ENCODE measurements at places on chromosomes 12 and 14.

- no peak for DNase-seq
Measured at GRCh38 chr14:59500732-59501131, 16.4 kb downstream of the JKAMP start.

DNA sequence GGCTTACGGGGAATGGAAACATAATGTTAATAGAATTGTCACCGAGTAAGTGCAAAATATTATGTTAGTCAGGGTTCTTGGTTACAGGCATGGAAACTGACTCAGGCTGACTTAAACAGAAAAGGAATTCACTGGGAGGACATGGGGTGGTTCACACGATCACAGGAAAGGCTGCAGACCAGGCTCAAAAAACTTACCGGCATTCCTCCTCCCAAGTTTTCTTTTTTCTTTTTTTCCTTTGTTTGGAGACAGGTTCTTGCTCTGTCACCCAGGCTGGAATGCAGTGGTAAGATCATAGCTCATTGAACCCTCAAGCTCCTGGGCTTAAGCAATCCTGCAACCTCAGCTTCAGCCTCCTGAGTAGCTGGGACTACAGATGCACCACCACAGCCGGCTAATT, 11.9 kb upstream of the UBE2N start:
- DNase-seq = no peak

- no peak for DNase-seq
Measured at GRCh38 chr12:25585662-25586061, 32.6 kb upstream of the LMNTD1 start.

DNA sequence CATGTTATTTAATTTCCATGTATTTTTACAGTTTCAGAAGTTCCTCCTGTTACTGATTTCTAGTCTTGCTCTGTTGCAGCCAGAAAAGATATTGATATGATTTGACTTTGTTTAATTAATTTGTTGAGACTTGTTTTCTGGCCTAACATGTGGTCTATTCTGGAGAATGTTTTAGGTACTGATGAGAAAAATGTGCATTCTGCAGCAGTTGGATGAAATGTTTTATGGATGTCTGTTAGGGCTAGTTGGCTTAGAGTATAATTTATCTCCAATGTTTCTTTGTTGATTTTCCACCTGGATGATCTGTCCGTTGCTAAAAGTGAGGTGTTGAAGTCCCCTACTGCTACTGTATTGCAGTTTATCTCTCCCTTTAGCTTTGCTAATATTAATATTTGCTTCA, 54.4 kb downstream of the GPR137C start:
- DNase-seq = no peak

DNA sequence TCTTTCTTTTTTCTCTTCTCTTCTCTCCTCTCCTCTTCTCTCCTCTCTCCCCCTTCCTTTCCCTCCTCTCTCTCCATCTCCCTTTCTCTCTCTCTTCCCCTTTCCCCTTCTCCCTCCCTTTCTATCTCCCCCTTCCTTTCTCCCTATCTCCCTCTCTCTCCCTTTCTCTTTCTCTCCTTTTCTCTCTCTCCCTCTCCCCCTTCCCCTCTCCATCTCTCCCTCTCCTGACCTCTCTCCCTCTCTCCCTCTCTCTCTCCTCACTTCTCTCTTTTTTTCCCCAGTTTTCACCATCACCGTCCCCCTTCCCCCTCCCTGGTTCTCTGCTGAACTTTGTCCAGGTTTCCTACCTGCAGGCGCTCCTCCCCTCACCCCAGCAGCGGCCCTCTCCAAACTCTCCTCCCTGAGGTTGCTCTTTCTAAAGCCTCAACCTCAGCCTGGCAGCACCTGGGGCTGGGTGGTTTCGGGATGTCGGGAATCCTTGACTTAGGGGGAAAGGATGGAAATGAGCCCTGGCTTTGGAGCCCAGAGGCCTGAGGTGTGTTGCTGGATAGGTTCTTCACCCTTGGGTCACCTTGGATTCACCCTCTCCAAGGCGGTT, 14.7 kb upstream of the TBX3 start:
- DNase-seq = no peak

DNA sequence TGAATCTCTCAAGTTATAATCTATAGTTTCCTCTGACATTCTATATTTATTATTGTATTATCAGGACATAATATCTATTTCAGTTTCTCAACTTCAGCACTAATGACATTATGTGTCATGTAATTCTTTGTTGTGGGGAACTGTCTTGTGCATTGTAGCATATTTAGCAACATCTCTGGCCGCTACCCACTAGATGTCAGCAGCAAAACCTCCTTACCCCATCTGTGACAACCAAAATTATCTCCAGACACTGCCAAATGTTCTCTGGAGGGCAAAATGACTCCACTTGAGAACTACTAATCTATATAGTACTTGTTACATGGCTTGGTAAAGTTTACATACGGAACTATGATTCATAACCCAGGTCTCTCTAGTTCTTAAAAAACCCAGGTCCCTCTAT, 110.2 kb downstream of the RASSF9 start:
- DNase-seq = no peak

All from GDM1 (cell line).